ENCODE measurements at places on chromosomes 11 and 22.

GRCh38 chr22:27212102-27212501 is 554.7 kb downstream of the MIAT start:
- no peak for DNase-seq

DNA sequence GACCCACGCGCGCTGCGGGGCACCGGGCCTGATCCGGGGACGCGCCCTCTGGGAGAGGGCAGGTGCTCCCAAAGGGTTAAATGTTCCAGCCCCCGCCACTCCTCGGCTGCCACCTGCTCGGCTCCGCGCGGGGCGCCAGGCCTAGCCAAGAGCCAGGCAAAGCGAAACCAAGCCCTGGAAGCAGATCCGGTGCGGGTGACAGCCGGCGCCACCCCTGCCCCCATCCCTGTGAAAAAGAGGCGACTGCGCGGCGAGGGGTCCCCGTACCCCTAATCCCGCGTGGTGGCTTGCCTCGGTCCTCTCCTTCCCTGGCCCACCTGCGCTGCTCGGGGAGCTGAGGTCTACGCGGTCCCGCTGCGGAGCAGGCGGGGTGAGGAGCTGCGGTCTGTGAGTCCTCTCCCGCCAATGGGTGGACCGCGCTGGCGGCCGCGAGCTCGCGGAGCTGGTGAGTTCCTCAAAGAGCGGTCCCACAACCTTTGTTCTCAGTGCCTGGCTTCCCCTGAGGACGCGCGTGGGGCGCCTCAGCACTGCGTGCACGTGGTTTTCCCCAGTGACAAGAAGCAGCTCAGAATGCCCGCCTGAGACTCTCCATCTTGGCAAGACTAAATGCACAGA is at the start of gene ME3:
TSS of gene ME3 (minus strand) at position 610 of the 615 bp plus-strand sequence.
- DNase-seq = no peak

DNA sequence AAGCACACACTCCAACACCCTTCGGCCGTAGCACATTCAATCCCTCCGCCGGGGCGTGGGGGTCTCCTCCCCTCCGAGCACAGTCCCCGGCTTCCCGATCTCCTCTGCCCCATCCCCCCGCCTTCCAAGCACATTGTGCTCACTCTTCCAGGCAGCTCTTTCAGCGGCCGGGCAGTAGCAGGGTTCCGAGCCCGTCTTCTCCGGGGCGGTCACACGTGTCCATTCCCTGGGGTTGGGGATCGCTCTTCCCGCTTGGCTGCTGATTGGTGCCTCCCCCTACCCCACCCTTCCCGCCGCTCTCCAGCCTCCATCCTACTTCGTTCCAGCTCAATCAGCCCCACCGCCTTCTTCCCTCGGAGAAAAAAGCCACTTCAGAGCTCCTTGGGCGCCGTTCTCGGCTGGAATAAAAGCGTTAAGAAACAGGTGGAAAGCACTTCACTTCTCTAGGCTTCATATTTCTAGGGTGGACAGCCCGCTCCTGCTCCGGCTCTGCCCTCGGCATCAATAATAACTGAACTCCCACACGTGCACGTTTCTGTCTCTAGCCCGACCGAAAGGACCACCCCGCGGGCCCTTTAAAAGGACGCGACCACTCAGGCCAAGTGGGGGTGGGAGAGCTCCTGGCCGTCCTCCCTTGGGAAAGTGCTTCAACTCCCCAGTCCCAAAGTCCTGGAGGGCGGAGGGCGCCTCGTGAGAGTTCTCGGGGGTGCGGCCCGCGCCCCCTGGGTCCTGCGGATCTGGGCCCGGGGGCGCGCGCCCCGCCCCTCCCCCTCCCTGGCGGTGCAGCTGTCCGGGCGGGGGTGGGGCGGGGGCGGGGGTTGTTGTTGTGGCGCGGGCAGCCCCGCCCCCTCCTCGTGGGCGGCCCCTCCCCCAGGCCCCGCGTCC is 464 bp upstream of the CECR2 start:
- DNase-seq = no peak

DNA sequence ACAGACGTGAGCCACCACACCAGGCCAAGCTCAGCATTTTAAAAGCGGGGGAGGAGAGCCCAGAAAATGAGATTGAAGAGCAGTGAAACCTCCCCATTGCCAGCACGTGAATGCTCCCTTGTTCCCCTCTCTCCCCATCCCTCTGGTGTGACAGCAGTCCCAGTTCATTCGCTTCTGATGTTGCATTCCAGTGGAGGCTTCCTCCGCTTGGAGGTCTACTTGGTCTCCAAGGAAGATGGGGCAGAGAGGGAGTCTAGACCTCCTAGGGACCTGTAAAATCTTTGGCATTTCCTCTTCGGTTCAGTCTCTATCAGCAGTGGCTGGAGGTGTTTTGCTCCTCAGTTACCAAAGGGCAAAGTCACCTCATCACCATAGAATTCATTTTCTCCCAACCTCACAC is 30.2 kb upstream of the EP300 start:
- DNase-seq = no peak

DNA sequence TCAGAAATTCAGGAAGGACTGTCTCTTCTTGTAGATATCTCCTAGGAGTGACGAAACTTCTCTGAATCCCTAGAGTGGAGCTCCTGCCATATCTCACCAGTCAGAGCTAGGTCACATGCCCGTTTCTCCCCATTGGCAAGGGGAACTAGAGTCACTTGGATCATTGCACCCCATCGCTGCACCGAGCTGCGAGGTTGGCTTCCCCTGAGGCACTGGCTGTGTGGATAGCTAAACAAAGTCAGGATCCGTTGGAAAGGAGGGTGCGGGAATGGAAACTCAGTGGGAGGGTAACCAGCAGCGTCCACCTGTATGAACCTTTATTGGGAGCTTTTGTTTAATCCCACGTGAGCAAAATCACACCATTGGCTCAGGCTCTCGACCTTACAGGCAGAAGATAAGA is 283.8 kb downstream of the BRD1 start:
- no peak for DNase-seq

- no peak for DNase-seq
Measured at GRCh38 chr11:86459682-86460460, 85.2 kb downstream of the CCDC81 start.

GRCh38 chr11:95398437-95399112 is 167.6 kb upstream of the SESN3 start:
- no peak for DNase-seq

GRCh38 chr22:19064354-19065054 is 57.7 kb downstream of the DGCR2 start:
- no peak for DNase-seq

GRCh38 chr11:94860333-94860732 is 92.2 kb downstream of the AMOTL1 start:
- DNase-seq = no peak

GRCh38 chr11:128400382-128401203 is 186.8 kb downstream of the ETS1 start:
- DNase-seq = no peak

DNA sequence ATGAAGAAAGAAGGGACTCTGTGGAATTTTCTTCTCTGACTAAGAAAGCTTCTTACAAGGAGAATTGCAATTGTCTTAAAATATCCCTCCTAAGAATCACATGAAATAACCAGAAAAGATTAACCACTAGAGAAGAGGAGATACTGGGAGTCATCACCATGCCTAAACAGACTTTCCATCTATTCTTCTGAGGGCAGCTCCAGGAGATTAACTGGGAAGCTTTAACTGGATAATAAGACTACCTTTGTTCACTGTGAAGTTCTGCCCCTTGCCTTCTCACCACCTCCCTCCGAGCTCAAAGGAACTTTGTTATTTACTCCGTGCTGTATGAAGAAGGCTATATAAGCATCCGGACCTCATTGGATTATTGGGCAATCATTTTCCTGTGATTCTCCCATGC is 24.5 kb upstream of the MMP7 start:
- no peak for DNase-seq

DNA sequence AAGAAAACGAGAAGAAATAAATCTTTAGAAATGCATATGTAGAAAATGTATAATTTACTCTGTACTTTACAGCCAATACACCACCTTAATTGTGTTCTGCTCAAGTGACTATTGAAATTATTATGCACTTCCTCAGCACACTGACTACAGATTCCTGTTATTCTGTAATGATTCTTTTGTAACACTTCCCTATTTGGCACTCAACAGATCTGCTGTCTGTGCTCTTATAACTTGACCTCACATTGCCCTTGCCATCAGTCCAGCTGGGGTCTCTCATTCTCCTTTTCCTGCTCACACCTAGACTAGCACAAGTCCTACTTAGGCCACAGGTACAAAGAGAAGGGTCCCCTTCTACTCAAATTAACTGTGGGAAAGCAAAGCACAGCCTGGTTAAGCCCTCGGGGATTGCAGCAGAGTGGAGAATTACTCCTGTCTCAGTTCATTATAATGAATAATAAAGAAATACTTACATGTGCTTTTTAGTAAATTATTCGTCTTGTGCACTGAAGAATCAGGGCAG is 860.4 kb downstream of the OPCML start:
- DNase-seq = no peak

Measured in epithelial cell of prostate (primary cell).